Endothelial cell (in vitro differentiated cells): ENCODE measurements at places on chromosomes 2 and 18.

DNA sequence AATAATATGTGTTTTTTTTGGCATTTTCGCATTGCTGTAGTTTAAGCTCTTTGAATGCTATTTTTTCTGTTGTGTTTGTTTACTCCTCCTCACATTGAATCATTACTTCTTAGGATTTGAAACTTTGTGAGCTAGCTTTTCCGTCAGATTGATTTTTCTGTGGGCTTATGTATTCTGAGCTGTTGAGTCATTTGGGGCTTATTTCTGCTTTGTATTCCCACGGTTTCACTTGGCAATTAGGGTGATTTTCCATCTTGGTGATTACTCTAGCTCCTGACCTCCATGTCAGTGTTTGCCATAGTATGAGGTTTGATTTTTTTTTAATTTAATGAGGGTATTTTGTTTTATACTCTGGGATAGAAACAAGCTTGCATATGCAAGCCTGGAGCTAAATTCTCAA is 200.0 kb downstream of the CCDC102B start:
- no peak overlapping the region for H3K27ac ChIP-seq
- no peak overlapping the region for H3K4me3 ChIP-seq
- no peak for DNase-seq
- H3K27me3 ChIP-seq: peaks cover 3% of the 10 kb centered on the region
- no peaks in the 10 kb centered on the region for H3K4me1 ChIP-seq

- H3K4me1 ChIP-seq: peaks cover 30% of the 10 kb centered on the region
- no peaks in the 10 kb centered on the region for H3K36me3 ChIP-seq
- DNase-seq: no peak
- peak overlapping the region; percentile 46 for H3K27ac ChIP-seq
Observed at GRCh38 chr2:127183771-127184170, 36.3 kb downstream of the CYP27C1 start.

GRCh38 chr18:68152770-68153169 is 562.1 kb downstream of the TMX3 start:
- no peaks in the 10 kb centered on the region for H3K4me1 ChIP-seq
- no peak overlapping the region for H3K4me3 ChIP-seq
- H3K27ac ChIP-seq: no peak overlapping the region
- no peaks in the 10 kb centered on the region for H3K27me3 ChIP-seq
- H3K36me3 ChIP-seq: no peaks in the 10 kb centered on the region

DNA sequence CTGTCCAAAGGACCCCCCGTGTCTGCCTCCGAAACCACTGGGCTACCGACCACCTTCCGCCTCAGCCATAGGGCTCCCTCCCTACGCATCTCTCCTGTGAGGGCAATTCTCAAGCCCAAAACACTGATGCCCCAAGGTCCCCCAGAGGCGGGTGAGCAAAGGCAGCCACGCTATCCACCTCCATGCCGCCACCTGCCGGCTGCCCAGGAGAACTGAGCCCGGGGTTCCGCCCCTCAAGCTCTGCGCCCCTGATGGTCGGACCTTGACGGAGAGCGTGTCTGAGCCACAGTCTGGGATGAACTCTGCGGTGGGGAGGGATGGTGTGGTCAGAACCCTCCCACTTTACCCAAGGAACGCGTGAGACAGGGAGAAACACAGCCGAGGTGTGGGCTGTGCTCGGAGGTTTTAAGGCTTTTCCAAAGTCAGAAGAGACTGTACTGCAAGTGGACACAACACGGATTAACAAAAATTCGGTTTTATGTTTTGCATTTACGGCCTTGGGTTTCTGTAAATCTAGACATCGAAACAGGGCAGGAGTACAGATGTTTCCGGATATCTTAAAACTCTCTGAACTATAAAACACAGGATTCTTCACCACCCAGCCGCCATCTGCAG is 114.1 kb downstream of the ZNF516 start:
- peaks cover 26% of the 10 kb centered on the region for H3K4me1 ChIP-seq
- peaks cover 23% of the 10 kb centered on the region for H3K36me3 ChIP-seq
- DNase-seq: peak; percentile 82

- peaks cover 14% of the 10 kb centered on the region for H3K27me3 ChIP-seq
- no peak overlapping the region for H3K4me3 ChIP-seq
- DNase-seq: no peak
- peaks cover 3% of the 10 kb centered on the region for H3K36me3 ChIP-seq
- peak overlapping the region; percentile 42 for H3K27ac ChIP-seq
- peaks cover 27% of the 10 kb centered on the region for H3K4me1 ChIP-seq
Observed at GRCh38 chr2:219537657-219538488, 5.7 kb downstream of the CHPF start.

DNA sequence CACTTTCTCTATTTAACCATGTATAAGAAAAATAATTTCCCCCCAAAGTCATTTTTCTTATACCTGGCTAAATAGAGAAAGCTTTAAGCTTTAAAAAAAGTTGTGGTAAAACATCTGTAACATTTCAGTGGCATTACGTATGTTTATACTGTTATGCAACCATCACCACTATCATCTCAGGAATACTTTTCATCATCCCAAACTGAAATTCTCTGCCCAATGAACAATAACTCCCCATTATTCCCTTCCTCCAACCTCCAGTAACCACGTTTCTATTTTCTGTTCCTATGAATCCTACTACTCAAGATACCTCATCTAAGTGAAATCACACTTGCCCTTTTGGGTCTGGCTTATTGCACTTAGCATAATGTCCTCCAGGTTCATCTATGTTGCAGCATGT is 1.7 kb upstream of the SLC3A1 start:
- H3K27ac ChIP-seq: no peak overlapping the region
- no peak overlapping the region for H3K4me3 ChIP-seq
- no peaks in the 10 kb centered on the region for H3K36me3 ChIP-seq
- DNase-seq: no peak
- no peaks in the 10 kb centered on the region for H3K4me1 ChIP-seq

- DNase-seq: no peak
- H3K4me1 ChIP-seq: no peaks in the 10 kb centered on the region
- H3K36me3 ChIP-seq: no peaks in the 10 kb centered on the region
Observed at GRCh38 chr2:149357058-149357457, 26.7 kb downstream of the LYPD6 start.

- H3K36me3 ChIP-seq: no peaks in the 10 kb centered on the region
- no peak overlapping the region for H3K4me3 ChIP-seq
- H3K4me1 ChIP-seq: peaks cover 8% of the 10 kb centered on the region
- no peak for DNase-seq
Observed at GRCh38 chr2:152132306-152132705, 33.5 kb upstream of the CACNB4 start.

DNA sequence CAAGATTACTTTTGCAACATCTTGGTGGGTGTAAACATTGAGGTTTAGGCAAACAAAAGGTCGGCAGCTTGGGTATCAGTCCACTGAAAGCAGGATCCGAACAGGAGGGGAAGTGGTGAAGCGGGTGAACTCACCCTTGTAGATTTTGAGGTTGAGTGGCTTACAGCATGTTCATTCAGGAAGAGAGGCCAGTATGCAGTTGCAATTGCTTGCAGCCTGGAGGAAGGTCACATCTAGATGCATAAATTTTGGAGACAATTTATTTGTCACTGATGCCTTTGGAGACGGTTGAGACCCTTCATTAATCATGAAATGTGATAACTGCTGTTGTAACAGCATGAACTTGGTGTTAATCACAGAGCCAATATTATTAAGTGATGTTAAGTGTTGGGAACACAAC is 131.1 kb downstream of the LTBP1 start:
- no peak for DNase-seq
- peaks cover 34% of the 10 kb centered on the region for H3K36me3 ChIP-seq
- no peak overlapping the region for H3K4me3 ChIP-seq
- H3K27ac ChIP-seq: no peak overlapping the region
- H3K4me1 ChIP-seq: peaks cover 27% of the 10 kb centered on the region
- H3K27me3 ChIP-seq: peaks cover 11% of the 10 kb centered on the region

GRCh38 chr2:20558391-20559150 is 92.3 kb downstream of the HS1BP3 start:
- H3K27ac ChIP-seq: no peak overlapping the region
- H3K4me3 ChIP-seq: no peak overlapping the region
- no peak for DNase-seq
- H3K36me3 ChIP-seq: no peaks in the 10 kb centered on the region
- peaks cover 7% of the 10 kb centered on the region for H3K27me3 ChIP-seq
- H3K4me1 ChIP-seq: peaks cover 34% of the 10 kb centered on the region

DNA sequence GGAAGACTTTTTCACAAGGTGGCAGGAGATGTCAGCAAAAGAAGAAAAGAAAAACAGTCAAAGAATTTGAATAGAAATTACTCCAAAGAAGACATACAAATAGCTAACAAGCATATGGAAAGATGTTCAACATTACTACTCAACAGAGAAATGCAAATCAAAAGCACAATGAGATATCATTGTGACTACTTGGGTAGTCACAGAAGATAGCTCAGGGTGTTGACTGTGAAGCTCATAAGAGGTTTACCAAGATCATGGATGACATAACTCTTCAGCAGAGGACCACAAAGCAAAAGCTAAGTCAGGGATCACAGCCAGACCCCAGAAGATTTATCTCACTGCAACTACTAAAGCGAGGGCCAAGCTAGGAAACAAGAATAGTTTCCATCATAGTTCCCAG is 53.0 kb upstream of the TANK start:
- H3K27me3 ChIP-seq: no peaks in the 10 kb centered on the region
- no peaks in the 10 kb centered on the region for H3K36me3 ChIP-seq
- DNase-seq: no peak
- H3K27ac ChIP-seq: no peak overlapping the region

GRCh38 chr18:36412778-36413177 is 115.3 kb downstream of the FHOD3 start:
- DNase-seq: peak; percentile 42
- H3K36me3 ChIP-seq: no peaks in the 10 kb centered on the region
- no peak overlapping the region for H3K4me3 ChIP-seq
- peaks cover 6% of the 10 kb centered on the region for H3K27me3 ChIP-seq

DNA sequence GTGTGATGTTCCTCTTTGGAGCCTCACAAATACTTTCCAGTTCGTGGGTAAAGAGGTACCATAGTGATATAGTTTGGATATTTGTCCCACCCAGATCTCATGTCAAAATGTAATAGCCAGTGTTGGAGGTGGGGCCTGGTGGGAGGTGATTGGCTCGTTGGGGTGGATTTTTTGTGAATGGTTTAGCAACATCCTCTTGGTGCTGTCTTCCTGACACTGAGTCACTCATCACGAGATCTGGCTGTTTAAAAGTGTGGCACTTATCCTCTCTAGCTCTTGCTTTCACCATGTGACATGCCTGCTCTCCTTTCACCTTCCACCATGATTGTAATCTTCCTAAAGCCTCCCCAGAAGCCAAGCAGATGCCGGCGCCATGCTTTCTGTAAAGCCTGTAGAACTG is 3.0 kb upstream of the CCDC93 start:
- no peak for DNase-seq
- H3K27me3 ChIP-seq: no peaks in the 10 kb centered on the region
- H3K36me3 ChIP-seq: no peaks in the 10 kb centered on the region
- no peak overlapping the region for H3K27ac ChIP-seq
- H3K4me3 ChIP-seq: no peak overlapping the region
- peaks cover 16% of the 10 kb centered on the region for H3K4me1 ChIP-seq

- no peak for DNase-seq
- no peak overlapping the region for H3K4me3 ChIP-seq
- H3K27ac ChIP-seq: no peak overlapping the region
- H3K36me3 ChIP-seq: no peaks in the 10 kb centered on the region
- peaks cover 33% of the 10 kb centered on the region for H3K4me1 ChIP-seq
Observed at GRCh38 chr2:176160986-176161824, 4.1 kb downstream of the HOXD3 start.

- no peak for DNase-seq
- no peaks in the 10 kb centered on the region for H3K4me1 ChIP-seq
- no peak overlapping the region for H3K4me3 ChIP-seq
- no peak overlapping the region for H3K27ac ChIP-seq
Observed at GRCh38 chr2:216920937-216921456, 61.1 kb upstream of the TNP1 start.

- no peaks in the 10 kb centered on the region for H3K4me1 ChIP-seq
- no peak for DNase-seq
- no peaks in the 10 kb centered on the region for H3K27me3 ChIP-seq
- H3K36me3 ChIP-seq: peaks cover 1% of the 10 kb centered on the region
Observed at GRCh38 chr18:75376004-75376403, 51.5 kb downstream of the SMIM21 start.

GRCh38 chr2:135337071-135337470 is 193.9 kb downstream of the ZRANB3 start:
- H3K27me3 ChIP-seq: no peaks in the 10 kb centered on the region
- no peak overlapping the region for H3K27ac ChIP-seq
- no peak overlapping the region for H3K4me3 ChIP-seq
- DNase-seq: no peak

- no peak for DNase-seq
- H3K27ac ChIP-seq: peak overlapping the region; percentile 58
- no peaks in the 10 kb centered on the region for H3K27me3 ChIP-seq
Observed at GRCh38 chr2:72625366-72625765, 200.5 kb downstream of the EXOC6B start.

- H3K36me3 ChIP-seq: no peaks in the 10 kb centered on the region
- no peaks in the 10 kb centered on the region for H3K4me1 ChIP-seq
- DNase-seq: no peak
- no peak overlapping the region for H3K27ac ChIP-seq
- no peaks in the 10 kb centered on the region for H3K27me3 ChIP-seq
Observed at GRCh38 chr2:151180123-151180522, 81.5 kb downstream of the RBM43 start.

DNA sequence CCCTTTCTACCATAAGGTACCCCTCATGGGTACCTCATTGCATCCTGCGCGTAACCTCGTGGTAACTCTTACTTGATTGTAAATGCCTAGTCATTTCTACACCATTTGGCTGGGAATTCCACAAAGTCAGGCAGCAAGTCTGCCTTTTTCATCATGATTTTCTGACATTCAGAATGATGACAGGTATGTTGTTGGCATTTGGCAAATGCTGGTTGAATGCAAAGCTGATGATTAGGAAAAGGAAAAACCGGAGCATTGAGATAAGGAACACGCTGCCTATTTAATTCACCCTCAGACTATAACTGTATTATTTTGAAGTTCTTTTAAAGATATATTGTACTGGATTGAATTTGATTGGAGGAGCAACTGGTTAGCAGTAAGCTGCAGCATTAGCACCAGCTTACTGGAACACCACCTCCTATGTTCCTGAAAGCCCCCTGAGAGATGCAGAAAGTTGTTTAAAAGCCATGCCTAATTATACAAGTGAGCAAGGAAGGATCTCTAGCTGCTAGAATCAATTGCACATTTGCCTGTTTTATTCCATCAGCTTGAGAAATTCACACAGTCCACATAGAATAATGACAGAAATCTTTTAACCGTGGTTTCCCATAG is 520.1 kb downstream of the LRP1B start:
- no peaks in the 10 kb centered on the region for H3K27me3 ChIP-seq
- no peak for DNase-seq
- H3K27ac ChIP-seq: no peak overlapping the region
- no peak overlapping the region for H3K4me3 ChIP-seq
- peaks cover 12% of the 10 kb centered on the region for H3K4me1 ChIP-seq

- no peaks in the 10 kb centered on the region for H3K4me1 ChIP-seq
- no peak overlapping the region for H3K27ac ChIP-seq
- DNase-seq: no peak
- H3K4me3 ChIP-seq: no peak overlapping the region
- no peaks in the 10 kb centered on the region for H3K27me3 ChIP-seq
Observed at GRCh38 chr2:181203412-181203811, 223.0 kb downstream of the UBE2E3 start.

- no peak overlapping the region for H3K27ac ChIP-seq
- no peak overlapping the region for H3K4me3 ChIP-seq
Observed at GRCh38 chr2:162521871-162522650, 178.1 kb downstream of the GCA start.
